ENCODE measurements at places on chromosomes 2 and 18.

DNA sequence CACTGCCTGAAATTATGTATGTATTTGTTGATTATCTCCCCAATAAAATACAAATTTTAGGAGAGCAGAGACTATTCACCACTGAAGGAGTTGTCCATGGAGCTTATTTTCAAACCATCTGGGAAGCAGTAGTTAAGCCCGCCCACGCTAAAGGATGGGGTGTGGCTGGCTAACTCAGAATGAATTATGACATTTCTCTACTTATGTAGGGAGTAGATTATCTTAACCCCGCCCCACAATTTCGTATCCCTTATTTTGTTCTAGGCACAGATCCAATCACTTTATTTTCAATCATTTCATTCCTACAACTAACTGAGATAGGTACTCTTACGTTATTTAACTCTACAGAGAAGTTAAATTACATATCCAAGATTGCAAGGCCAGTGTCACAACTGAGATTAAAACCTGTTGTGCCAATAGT, 1.4 kb upstream of the LAPTM4A start:
- peak; percentile 65 for DNase-seq

DNA sequence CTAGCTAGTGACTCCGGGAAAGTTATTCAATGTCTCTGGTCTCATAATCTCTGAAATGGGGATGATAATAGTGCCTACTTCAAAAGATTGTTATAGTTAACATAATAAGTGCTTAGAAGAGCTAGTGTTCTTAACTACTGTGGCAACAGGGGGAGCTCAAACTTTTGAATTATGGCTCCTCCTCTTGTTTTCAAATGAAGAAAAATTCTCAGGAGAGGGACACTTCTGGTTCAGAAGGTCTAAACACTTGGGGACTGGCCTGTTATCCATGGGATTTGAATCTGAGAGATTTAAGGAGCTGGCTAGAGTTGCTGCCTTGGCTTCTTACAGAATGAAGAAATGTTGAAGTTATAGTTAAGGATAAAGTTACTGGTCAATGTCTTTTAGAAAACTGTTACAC, 92.2 kb upstream of the ITGB6 start:
- DNase-seq = no peak

- DNase-seq = no peak
These were observed 34.0 kb upstream of the CD302 start for GRCh38 chr2:159832026-159832425.

DNA sequence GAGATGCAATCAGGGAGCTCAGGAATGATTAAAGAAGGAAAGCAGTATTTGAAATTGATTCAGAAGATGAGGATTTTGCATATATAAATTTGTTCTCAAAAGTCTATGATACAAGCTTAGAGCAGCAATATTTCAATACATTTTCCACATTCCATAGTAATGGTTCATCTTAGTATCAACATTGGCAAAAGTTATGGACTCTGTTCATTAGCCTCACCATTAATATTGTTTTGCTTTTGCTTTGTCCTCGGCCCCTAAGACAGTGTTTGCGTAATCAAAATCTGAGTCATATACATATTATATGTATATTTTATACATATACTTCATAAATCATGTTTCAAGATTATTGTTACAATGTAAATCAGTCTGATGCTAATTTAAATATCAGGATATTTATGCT, 176.6 kb downstream of the CNTNAP5 start:
- DNase-seq = no peak

GRCh38 chr18:74937291-74937690, 271.6 kb downstream of the PTGR3 start:
- no peak for DNase-seq

GRCh38 chr18:54004828-54005227, 219.6 kb downstream of the MBD2 start:
- DNase-seq = no peak

DNA sequence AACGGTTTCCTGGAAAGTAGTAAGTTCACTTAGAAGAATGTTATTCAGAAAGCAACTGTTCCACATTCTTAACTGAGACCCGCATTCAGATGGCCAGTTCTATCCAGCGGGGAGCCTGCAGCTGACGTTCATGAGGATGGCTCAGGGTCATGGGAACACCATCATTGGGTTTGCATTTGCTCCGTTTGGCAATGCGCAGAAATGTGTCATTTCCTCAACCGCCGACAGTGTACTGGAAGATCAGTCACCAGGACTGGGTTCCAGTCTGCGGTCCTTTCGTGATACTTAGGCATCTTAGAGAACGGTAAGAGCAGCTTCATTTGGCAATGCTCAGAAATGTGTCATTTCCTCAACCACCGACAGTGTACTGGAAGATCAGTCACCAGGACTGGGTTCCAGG, 104.0 kb downstream of the DNER start:
- peak; percentile 1 for DNase-seq

- DNase-seq = no peak
These were observed 346.1 kb upstream of the PLGLB2 start for GRCh38 chr2:87401726-87402345.

DNA sequence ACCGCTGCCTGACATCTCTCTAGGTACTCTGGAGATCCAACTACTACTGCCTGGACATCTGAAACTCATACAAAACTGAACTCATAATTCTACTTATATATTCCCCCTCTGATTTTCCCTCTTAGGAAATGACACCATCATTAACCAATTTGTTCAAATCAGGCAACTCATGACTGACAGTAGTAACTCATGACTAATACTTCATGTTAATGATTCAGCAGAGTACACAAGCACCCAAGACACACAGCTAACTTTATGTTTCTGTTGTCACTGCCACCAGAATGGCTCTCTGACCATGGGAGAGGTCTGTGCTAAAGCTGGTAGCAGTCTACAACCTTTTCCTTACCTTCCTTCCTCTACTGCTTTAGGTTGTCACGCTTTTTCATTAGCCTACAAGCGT, 91.1 kb downstream of the ITSN2 start:
- no peak for DNase-seq

DNA sequence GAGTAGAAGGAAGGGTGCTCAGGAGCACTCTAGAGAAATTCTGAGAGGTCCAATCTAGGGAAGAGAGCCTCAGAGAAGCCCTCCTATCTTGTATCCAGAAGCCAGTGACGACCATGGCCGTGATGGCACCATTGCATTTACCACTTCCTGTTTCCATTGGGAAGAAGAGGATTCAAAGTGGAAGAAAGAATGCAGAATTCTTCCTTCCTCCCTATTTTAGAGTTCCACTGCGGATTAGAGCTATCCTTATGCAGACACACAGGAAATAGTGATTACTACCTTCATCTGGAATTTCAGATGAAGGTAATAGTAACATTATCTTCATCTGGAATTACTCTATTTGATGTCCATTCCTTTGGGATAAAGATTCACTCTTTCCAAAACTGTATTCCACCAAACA, 45.6 kb upstream of the PCBP1 start:
- no peak for DNase-seq

DNA sequence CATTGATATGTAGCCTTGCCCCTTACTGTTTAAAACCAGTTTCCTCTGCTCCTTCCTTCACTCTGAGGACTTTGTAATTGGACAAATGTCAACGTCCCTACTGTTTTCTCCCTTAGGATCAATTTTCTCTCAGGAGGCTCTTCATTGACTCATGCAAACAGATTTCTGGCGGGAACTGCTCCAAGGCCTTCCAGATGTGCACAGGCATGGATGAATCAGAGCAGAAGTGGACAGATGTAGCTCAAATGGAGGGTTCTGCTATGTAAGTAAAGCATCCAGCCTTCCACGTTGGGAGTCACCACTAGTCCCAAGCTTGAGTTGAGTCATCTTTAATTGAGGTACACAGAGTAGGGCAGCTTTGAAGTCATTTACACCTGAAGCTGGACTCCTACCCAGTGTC, 34.1 kb upstream of the ZDBF2 start:
- no peak for DNase-seq

GRCh38 chr2:229330952-229331351, 59.9 kb upstream of the PID1 start:
- DNase-seq = no peak

DNA sequence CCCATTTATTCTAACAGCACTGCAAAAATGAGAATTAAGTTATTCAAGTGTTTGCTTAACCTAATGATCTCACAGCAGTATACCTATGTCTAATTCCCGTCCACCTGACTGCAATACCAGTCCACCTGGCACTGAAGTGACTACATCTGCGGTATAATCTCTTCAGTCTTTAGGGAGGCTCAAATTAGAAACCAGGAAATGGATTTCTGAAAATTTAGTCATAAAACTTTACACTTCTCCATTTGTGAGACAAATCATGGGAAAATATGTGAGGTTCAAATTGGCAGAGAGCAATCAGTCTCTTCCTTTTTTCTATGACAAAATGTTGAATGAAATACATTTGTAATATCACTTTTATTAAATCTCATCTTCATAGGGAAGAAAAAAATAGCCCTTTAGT, 33.0 kb downstream of the FTCDNL1 start:
- no peak for DNase-seq

- no peak for DNase-seq
These were observed 758.0 kb upstream of the ZEB2 start for GRCh38 chr2:145277922-145278321.

DNA sequence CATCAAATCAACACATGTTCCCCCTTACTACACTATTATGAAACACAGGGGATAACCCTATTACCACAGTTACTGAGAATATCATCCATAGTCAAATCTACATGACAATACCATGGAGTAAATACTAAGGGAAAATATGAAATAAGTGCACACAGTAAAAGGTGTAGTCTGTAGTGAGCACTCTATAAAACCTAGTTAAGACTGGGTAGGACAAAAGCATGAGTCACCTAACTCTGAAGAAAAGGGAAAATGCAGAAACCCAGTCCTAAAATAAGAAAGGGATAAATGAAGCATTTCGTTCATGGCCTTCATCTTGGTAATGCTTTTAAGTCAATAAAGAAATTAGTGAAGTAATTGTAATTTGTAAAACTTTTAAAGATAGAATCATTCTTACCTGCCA, 65.4 kb upstream of the ACVR2A start:
- DNase-seq = no peak

DNA sequence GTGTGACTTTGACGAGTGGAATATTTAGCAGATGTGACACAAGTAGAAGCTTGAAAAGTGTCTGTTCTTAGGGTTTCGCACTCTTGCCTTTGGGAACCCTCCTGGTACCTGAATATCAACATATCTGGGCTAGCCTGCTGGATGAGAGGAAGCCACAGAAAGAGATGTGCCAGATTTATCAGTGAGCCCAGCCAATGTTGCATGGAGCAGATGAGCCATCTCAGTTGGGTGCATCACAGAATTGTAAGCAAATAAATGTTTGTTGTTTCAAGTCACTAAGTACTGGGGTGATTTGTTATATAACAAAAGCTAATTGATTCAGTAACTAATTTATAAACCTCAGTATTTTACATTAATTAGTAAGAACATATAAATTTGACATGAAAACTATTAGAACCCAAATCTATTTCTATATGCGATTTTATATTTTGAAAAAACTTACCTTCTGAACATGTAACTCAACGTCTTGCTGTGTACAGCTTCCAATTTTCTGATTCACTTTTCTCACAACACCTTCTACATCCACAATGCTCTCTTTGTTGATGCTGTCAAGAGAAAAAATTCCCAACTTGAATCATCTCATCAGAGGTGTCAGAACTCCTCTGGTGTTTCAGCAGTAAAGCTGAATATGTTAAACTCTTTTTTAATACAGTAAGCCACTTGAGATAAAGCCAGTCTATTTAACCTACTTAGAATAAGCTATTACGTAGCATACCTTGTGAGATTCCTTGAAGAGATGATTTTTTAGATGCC, 42.3 kb downstream of the DARS1 start:
- DNase-seq = no peak

DNA sequence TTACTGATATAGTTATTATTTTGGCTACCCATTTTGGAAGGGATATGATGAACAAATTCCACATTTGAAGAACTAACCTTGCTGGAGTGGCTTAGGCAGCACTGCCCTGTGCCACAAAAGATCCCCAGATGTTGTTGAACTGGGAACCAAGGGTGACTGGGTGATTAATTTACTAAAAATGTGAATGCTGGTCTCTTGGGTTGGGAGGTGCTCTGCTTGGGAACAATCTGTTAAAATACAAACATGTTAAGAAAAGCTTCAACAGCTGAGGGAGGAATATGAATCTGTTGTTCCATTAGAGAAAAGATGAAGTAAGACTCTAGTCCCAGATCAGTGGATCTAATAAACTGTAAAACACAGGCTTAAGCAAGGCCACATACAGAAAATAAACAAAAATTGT, 1860.1 kb downstream of the SUCLG1 start:
- DNase-seq = no peak

DNA sequence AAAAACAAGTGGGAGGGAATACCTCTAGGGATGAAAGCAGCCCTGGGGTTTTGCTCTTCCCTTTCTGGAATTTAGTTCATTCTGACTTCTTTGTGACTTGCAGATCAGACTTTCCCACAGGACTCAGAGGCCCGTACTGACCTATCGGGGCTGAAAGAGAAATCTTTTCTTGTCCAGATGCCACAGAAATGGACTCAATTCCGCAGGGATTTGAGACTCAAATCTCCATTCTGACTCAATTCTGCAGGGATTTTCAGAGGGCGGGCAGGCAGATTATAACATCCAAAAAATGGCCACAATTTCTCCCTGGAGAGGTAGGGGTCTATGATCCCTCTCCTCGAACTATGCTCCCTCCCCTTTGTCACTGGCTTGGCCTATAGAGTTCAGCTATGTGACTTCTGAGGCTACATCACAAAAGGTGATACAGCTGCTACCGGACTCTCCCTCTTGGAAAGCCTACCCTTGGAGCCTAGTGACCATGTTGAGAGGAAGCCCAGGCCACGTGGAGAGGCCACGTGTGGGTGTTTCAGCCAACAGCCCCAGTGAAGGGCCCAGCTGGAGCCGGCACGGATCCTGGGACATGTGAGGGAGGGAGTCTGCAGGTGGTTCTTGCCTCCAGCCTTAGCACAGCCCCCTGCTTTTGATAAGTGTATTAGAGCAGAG, 4.8 kb upstream of the EFHD1 start:
- DNase-seq = no peak

DNA sequence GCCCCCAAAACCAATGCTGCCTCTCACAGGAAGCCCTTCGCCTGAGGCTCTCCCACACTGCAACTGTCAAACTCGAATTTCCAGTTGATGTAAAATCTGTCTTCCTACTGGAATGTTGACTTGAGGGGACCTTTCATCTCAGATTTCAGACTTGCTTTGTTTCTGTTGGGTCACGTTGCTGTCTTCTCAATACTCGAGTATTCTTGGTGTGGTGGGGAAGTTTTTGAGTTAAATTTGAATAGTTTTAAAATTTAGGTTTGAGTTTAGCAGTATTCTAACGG, 50.8 kb downstream of the AGAP1 start:
- DNase-seq = no peak

DNA sequence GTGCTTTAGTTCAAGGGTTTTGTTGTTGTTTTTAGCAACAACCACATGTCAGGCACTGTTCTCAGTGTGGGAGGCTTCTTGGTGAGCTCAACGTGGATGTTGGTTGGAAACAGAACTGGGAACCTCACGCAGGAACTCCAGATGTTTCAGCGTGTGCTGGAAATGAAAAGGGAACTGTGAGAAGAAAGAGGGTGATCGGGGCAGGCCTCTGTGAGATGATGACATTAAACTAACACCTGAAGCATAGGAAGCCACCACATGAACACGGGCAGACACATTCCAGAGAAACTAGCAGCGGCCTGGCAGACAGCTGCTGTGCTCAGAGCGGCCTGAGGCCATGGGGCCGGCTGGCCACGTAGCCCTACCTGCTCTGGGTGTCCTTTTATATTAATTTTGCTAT, 66.4 kb downstream of the COA5 start:
- DNase-seq = no peak
